Activated CD4-positive, alpha-beta T cell treated with anti-CD3 and anti-CD28 coated beads, Interleukin-2, amount 50 U/mL, for 24 hours (primary cell): ENCODE measurements at places on chromosomes 2 and 18.

DNA sequence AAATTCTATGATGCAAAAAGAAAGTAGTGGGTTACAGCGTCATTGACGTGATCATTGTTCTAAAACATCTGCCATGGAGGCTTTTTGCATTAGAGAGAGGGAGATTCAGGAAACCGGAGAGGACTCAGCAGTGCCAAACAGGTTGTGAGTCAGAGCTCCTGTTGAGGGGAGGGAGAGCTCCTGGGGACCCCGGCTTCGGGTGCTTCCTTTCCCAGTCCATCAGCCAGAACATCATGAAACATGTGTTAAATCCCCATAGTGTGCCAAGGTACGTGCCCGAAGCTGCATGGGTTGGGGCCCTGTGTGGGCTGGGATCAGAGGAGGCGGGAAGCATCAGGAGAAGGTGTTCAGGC, 791 bp upstream of the CYRIA start:
- DNase-seq, result no peak

DNA sequence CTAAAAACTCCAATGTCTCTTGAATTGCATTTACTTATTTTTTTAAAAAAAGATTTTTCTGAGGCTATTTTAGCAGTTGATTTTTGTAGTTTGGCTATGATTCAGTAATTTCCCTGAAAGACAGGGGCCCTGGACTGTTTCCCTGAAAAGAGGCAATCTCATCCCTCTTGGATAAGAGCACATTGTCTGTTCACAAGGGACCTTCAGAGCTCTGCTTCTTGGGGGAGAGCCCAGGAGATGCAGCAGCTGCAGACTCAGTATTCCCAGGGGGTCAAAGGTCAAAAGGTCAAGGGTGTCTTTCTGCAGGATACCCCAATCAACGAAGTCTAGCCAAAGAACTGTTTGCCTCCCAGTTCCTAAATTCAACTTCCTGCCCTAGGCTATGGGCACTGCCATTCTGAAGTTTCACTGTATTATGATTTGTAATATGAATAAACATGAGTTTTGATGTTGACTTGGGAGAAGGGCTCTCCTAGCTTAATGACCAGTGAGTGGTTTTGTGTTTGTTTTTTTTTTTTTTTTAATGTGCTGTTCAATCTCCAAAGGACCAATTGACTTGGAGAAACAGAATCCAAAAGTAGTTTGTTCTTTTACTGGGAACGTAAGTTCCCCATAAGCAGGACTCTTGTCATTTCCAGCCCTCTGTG, 157.0 kb upstream of the SERPINE2 start:
- DNase-seq, result no peak

- no peak for DNase-seq
Measured at GRCh38 chr2:33116799-33117198, 170.0 kb downstream of the LTBP1 start.

- peak; percentile 53 for DNase-seq
Measured at GRCh38 chr18:50268022-50268747, 1.9 kb upstream of the CFAP53 start.

- no peak for DNase-seq
Measured at GRCh38 chr2:149566652-149567051, 20.9 kb downstream of the MMADHC start.

- no peak for DNase-seq
Measured at GRCh38 chr2:881204-881918, 69.3 kb upstream of the SNTG2 start.

DNA sequence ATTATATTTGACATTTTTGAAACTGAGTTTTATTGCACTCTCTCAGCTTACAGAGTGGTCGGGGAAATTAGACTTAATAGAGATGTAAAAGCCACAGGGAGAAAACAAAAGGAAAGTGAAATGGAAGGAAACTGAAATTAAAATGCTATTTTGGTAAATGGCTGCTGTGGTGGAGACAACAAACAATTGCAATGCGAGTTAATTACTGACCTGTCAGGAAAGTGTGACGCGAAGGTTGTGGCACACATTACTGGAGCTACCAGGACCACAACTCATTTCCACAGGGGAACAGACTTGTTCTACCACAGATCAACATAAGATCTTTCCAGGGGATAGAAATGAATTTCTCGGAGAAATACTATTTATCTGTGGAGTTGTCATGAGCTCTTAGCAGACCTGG, 19.5 kb downstream of the ARHGAP15 start:
- DNase-seq, result no peak

- DNase-seq, result no peak
Measured at GRCh38 chr18:33839452-33840211, 261.6 kb downstream of the ASXL3 start.

- no peak for DNase-seq
Measured at GRCh38 chr2:104321116-104321795, 532.7 kb upstream of the POU3F3 start.

- DNase-seq, result no peak
Measured at GRCh38 chr2:206095536-206096332, 9.8 kb upstream of the INO80D start.
